ENCODE measurements at places on chromosomes 1 and 21.
A peak's percentile ranks its signal among the peaks of the same experiment; 100 is the strongest.

GRCh38 chr1:71850515-71850914 is 431.8 kb downstream of the NEGR1 start:
- no peak for DNase-seq

- DNase-seq = peak; percentile 95
Observed at GRCh38 chr1:182614796-182615454, 10.7 kb upstream of the RGS16 start.

GRCh38 chr21:35217504-35218060 is 168.5 kb upstream of the RUNX1 start:
- DNase-seq = no peak

DNA sequence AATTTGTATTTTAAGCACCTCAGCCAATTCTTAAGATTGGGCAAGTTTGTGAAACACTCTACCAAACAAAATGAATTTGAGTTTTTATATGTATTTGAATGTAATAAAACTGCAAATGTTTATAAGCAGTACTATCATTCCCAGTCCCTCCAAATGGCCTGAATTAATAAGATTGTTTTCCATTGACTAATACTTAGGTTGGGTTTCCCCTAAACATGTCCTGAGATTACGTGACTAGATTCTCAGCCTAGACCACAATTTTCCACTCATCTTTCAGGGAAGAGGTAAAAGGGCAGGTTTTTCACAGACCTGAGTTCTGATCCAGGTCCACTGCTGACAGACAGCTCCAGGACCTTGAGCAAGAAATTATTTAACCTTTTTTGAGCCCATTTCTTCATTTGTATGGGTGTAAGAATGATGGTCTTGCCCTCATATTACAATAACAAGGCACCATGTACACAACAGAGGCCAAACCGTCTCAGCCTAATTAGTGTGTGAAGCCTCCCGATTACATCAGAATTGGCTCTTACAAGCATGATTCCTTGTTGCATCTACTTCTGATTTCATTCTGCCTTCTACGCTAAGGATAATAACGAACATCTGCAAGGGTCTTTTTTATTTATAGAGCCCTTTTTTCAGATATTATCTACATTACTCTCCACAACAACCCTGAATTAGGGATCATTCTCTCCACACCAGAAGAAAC is 51.2 kb downstream of the BEND5 start:
- DNase-seq = no peak

- DNase-seq = no peak
Observed at GRCh38 chr1:3762151-3762872, 10.1 kb downstream of the CCDC27 start.

DNA sequence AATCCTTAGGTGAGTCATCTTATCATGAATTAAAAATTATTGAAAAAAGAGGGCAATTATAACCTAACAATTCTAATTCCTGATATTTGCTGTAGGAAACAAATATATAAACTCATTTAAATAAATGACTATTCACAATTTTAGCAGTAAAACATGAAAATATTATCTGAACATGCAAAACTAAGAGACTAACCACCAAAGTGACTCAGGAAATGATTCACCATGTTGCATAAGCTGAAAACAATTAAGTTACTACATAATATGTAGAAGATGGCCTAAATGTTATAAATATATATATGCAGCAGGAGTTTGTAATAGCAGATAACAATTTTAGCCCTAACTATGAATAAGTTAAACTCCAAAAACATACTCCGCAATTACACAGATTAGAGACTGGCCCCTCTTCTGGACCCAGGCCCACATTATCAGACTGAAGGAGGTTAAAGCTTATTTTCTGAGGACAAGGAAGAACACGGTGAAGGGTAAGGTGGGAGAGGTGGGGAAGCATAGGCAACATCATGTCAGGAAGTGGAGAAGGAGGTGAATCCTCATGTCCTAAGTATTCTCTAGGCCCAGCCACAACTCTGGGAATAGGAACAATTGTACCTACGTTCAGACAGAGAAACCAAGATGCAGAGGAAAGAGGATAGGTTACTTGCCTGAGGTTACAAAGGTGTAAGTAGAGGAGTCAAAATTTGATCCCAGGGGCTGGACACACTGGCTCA is 15.6 kb upstream of the AIM2 start:
- no peak for DNase-seq

Data from right hindlimb (tissue), 1 donor.